ENCODE measurements at places on chromosomes 1 and 21.

- no peak for DNase-seq
Measured at GRCh38 chr1:203656796-203657747, 30.4 kb downstream of the ATP2B4 start.

GRCh38 chr21:16113052-16113715 lies 383.4 kb downstream of the USP25 start:
- DNase-seq, result no peak

DNA sequence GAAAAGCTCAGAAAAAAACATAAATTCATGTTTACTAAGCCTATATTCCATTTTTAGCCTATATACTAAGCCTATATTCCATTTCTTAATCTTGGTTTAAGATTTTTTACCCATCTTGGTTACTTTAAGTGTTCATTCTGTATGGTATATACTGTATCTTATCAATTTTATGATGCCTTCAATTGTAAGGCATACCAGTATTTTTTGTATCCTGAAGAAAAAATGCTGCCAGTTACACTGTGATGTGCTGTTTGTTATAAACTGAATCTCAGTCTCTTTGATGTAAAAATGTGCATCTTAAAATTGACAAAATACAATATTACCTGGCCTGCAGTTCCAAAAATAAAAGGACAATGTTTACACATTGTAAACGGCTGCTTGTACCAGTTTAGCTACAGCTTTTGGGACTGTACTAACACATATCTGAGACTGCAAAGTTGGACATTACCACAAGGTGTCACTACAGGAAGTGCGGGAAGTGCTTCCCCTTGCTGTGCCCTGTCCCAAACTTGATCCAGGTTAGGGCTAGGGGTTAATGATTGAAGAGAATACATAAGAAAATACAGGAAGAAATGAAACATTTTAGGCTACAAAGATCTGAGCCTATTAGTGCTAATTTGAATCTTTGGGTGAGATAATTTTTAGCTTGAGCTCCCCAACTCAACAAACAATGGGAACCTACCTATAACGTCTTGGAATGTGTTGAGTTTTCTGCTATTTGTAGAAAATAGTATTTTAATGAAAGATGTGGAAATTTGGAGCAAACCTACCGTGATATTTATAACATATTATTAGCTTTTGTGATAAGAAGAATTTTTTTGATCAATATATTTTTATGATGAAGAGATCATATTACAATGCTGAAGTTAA lies 108.9 kb downstream of the LBR start:
- no peak for DNase-seq

DNA sequence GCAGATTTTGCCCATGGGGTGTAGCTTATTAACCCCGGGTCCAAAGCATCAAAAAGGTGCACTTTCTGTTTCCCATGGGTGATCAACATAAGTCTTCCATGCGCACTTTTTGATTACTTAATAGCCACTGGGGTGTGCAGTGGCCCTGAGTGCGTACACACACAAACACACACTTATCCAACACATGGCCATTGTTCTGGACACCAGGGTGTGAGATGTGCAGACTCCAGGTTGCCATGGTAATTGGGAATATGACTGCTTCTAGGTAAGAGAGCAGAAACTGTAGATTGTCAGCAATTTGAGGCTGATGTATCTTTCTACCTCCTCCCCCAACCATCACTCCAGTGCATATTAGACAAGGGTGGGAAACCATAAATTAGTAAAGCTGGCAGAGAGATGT lies 68.8 kb downstream of the MAB21L3 start:
- no peak for DNase-seq

DNA sequence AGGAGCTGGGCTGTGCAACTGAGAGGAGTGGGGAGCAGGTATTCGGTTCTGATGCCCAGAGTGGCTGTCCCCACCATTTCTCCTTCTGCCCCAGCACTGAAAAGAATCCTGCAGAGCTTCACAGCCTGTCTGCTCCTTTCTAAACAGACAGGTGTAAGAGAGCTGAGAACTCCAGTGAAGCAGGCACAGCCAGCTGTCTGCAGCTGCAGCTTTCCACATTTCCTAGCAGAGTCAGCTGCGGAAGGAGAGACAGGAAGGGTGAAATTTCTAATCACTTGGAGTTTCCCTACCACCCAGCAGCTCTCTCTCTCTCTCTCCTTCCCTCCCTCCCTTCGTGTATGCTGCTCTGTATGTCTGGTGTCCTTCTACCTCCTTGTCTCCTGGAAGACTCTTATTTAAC lies 40.5 kb upstream of the GJB5 start:
- no peak for DNase-seq

GRCh38 chr1:44605914-44606615 lies 68.2 kb downstream of the TMEM53 start:
- DNase-seq, result no peak

DNA sequence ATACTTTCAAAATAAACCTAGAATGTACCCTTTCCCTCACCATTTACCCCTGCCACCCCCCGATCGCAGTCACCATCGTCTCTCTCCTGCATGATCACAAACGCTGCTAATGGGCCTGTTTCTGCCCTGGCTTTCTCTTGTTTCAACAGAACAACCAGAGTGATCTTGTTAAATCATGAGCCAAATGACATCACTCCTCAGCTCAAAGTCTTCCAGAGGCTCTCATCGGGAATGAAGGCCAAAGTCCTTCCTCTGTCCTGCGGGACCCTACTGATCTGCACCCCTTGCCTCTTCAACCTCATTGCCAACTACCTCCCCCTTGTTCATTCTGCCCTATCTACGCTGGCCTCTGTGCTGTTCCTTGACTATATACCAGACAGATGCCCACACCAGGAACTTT lies 39.4 kb upstream of the PTGFRN start:
- no peak for DNase-seq

DNA sequence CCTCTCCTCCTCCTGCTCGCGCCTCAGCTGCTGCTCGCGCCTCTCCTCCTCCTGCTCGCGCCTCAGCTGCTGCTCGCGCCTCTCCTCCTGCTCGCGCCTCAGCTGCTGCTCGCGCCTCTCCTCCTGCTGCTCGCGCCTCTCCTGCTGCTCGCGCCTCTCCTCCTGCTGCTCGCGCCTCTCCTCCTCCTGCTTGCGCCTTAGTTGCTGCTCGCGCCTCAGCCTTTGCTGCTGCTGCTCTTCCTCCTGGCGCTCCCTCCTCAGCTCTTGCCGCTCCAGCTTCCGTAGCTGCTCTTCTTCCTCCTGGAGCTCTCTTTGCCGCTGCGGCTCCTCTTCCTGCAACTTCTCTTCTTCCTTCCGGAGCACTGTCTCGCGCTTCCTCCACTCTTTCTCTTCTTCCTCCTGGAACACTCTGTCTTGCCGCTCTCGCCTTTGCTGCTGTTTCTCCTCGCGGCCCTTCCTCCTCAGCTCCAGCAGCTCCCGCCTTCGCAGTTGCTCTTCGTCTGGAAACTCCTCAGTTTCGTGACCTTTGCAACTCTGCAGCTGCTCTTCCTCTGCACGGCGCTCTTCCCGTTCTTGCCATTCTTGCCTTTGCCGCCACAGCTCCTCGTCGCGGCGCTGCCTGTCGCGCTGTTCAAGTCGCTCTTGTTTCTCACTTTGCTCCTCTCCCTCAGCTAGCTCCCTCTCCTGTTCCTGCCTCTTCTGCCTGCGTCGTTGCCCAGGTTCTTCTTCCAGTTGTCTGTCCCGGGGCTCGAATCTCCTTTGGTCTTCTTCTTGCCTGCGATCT lies 3.0 kb downstream of the TCHH start:
- DNase-seq, result no peak

GRCh38 chr1:167471568-167471967 lies 46.8 kb downstream of the CD247 start:
- no peak for DNase-seq

DNA sequence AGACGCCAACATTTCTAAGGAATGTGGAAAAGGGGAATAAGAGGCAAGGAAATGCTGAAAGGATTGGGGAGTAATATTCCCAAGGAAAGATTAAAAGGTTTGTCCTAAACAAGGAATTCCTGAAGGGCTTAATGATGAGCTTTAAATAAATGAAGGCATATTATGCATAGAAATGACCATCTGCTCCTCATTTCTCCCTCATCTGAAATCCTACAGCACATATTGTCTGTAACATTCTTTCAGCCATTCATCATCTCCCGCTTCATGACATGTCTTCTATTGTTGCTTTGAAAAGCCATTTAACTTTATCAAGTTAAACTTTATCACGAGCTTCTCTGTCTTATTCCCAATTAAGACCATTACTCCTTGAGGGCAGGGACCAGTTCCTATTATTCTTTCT lies 608.7 kb upstream of the PLXNA2 start:
- DNase-seq, result no peak

DNA sequence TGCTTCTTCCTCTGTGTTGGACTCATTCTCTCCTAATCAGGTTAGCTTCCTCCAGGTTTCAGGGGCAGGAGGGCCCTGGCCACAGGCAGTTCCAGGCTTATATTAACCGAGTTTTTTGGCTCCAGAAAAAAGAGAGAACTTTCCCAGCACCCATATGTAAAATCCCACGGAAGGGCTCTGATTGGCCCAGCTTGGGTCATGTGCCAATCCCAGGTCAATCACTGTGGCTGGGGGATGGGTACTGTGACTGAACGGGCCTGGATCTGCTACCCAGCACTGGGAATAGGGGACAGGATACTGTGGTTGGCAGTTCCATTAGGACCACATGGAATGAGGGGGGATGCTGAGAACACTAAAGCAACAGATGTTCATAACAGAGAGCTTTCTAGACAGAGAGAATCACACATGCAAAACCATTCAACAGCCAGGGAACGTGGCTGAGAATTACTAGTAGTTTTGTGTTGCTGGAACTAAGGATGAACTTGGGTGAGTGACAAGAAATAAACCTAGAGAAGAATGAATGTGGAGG lies 51.1 kb upstream of the NEK2 start:
- no peak for DNase-seq

DNA sequence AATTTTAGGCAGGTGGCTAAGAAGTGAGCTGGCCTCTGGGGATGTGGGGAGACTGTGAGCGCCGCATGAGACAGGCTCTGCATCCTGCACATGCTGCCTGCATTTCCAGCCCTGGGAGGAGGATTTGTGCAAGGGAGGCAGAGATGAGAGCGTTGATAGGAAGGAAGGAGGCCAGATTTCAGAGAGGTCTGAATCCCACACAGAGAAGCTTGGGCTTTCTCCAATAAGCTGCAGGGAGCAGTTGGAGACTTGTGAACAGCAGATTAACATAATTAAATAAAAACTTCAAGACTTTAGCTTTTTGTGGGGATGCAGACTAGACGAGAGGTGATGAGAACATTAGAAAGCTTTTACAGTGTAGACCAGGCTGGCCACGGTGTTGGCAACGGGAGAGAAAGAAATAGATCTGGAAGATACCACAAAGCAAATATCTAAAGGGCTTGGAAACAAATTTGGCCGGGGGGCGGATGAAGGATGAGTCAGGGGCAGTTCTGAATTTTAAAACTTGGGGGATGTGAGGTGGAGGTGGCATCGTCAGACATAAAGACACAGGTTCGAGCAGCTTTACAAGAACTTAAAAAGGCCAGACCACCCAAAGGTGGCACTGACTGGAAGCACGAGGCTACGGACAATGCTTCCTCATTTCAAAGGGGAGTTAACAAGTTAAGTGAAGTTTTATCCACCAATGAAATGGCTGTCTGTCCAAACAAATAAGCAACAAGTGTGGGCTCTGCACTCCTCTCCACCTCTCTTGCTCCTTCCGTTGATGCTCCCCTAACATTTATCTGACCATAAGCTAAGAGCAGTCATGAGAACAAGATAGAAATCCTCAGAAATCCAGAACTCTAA lies 57.0 kb downstream of the HIVEP3 start:
- DNase-seq, result no peak

DNA sequence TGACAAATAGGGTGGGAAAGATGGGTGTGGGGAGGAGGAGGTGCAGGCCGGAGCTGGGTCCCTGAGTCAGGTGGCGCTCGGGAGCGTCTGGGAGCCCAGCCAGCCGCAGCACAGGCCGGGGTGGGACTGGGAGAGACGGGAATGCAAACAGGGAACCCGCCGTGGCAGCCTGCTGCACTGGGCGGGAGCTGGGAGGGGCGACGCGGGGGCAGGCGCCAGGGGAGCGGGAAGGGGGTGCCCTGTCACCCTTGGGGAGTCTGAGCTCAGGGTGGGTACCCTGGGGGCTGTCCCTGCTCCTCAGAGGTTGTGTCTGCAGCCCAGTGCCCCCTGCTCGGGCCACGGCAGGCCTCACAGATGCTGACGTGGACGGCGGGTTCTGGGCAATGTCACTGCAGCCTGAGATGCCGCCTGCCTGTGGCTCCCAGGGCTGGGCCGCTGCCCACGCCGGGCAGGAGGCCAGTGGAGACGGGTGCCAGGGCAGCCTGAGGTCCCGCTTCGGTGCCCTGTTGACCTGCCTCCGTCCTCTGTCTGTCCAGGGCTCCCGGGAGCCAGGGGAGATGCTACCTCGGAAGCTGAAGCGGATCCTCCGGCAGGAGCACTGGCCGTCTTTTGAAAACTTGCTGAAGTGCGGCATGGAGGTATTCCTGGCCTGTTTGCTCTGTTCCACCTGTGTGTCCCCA lies 16.6 kb upstream of the LRRC3 start:
- DNase-seq, result no peak

DNA sequence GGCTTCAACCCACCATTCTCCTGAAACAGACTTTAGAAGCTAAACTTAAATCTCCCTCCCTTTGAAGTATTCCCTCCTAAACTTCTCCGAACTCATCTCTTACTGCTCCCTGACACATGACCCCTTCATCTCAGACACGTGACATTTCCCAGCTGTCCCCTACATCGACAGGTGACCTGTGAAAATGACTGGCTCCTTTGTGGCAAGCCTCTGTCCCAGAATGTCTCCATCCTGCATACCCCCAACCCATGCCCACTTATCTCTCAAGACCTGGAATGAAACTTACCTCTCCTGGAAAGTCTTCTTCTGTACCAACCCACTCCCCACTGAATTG lies 4.2 kb downstream of the FMOD start:
- no peak for DNase-seq

GRCh38 chr1:26537951-26538352 lies 8.4 kb downstream of the RPS6KA1 start:
- no peak for DNase-seq

DNA sequence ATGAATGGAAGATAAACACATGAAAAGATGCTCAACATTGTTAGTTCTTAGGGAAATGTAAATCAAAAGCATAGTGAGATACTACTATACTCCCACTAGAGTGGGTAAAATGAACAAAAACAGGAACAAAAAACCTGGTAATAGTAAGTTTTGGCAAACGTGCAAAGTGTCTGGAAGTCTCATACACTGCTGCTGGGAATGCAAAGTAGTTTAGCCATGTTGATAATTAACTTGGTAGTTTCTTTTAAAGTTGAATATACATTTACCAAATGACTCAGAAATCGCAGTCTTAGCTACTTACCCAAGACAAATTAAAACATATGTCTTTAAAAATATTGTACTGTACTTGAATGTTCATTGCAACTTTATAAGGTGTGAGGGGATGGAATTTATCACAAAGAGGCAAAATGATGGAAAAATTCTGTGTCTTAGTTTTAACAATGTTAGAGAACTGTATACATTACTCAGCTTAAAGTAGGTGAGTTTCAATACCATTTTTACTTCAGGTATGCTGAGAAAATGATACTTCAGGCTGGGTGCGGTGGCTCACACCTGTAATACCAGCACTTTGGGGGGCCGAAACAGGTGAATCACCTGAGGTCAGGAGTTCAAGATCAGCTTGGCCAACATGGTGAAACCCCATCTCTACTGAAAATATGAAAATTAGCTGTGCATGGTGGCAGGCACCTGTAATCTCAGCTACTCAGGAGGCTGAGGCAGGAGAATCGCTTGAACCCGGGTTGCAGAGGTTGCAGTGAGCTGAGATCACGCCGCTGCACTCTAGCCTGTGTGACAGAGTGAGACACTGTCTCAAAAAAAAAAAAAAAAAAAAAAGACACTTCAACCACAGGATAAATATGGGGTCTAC lies 102.3 kb downstream of the PDE4B start:
- DNase-seq, result no peak

GRCh38 chr1:161733526-161733925 lies 12.2 kb downstream of the FCRLB start:
- DNase-seq, result no peak

- no peak for DNase-seq
Measured at GRCh38 chr1:26677306-26678115, 18.3 kb upstream of the ARID1A start.

All from stimulated activated CD8-positive, alpha-beta memory T cell treated with anti-CD3 and anti-CD28 coated beads, Interleukin-12 subunit alpha, Interleukin-12 subunit beta, amount 100 ng/mL, for 4 hours (primary cell).